Spleen (tissue), 13 donors: ENCODE measurements at places on chromosomes 2 and 18. TPM values are rescaled to one million over a fixed set of nuclear protein-coding genes. Genes with fewer than 3 reads are reported as not detected.

The MPHOSPH10 gene
- 35.2 TPM for total RNA-seq

The CEP68 gene
- 24.2 TPM for total RNA-seq

The POTEC gene
- total RNA-seq: not detected

The RAB6C gene
- total RNA-seq: 1.9 TPM

The LIPT1 gene
- total RNA-seq: 11.4 TPM

The POTEJ gene
- not detected for total RNA-seq

The HTR2B gene
- 1.3 TPM for total RNA-seq

The MOGAT1 gene
- not detected for total RNA-seq

The CMPK2 gene
- 6.7 TPM for total RNA-seq

The SKOR2 gene
- total RNA-seq: not detected

The TXNL4A gene
- 67.0 TPM for total RNA-seq

The ACKR3 gene
- 87.5 TPM for total RNA-seq

The THUMPD2 gene
- 16.1 TPM for total RNA-seq

The CRYGD gene
- total RNA-seq: not detected

The IL36A gene
- not detected for total RNA-seq

The RGPD4 gene
- total RNA-seq: not detected

The KCNG3 gene
- total RNA-seq: not detected

The CNNM4 gene
- total RNA-seq: 5.7 TPM

The ZBTB7C gene
- 39.6 TPM for total RNA-seq

The CNTNAP5 gene
- total RNA-seq: not detected

The BCL2 gene
- 83.2 TPM for total RNA-seq
